Adrenal gland (tissue), 19 donors: ENCODE measurements at places on chromosomes 11 and 22. TPM values are rescaled to one million over a fixed set of nuclear protein-coding genes. Genes with fewer than 3 reads are reported as not detected.

DNA sequence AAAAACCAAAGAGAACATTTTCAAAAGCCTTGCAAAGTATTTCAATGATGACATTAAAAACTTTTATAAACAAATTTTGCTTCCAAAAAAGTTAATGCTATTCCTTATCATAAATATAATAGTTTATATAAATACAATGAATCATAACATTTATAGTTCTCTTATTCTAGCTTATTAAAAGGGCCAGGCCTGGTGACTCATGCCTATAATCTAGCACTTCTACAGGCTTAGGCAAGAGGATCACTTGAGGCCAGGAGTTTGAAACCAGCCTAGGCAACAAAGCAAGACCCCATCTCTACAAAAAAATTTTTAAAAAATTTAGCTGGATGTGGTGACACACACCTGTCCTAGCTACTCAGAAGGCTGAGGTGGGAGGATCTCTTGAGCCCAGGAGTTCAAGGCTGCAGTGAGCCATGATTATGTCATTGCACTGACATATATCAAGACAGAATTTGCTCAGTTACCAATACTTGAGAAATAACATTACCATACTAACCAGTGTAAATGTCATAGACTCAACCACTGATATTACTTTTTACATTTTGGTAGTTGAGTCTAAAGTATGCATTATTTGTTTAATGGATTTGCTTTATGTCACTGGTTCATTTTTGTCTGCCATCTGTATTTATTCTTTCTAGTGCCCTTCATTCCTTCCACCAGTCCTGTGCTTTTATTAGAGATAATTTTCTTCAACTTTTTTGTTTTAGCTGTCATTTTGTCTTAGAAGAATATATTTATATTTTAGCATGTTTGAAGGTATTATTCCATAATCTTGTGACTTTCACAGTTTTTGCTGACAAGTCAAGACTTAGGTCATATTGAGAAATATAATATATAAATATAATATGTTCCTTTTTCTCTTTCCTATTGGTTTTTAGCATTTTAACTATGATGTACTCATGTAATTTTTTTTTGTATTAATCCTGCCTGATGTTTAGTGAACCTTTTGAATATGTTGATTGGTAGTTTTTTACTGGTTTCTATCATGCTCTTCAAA lies 56.2 kb downstream of the CYP2R1 start:
- H3K27ac ChIP-seq = no peak overlapping the region
- no peak overlapping the region for H3K4me3 ChIP-seq
- H3K36me3 ChIP-seq = no peaks in the 10 kb centered on the region
- H3K4me1 ChIP-seq = no peaks in the 10 kb centered on the region
- no peak for DNase-seq

The MS4A6A gene
- 114 TPM for polyA plus RNA-seq

GRCh38 chr11:34632105-34632791 lies 11.4 kb downstream of the EHF start:
- H3K27me3 ChIP-seq = no peaks in the 10 kb centered on the region
- no peaks in the 10 kb centered on the region for H3K36me3 ChIP-seq
- DNase-seq = peak; percentile 70
- H3K27ac ChIP-seq = peak overlapping the region; percentile 74
- peaks cover 28% of the 10 kb centered on the region for H3K4me1 ChIP-seq

GRCh38 chr11:26553182-26553581 lies 18.9 kb downstream of the MUC15 start:
- no peak for DNase-seq
- H3K36me3 ChIP-seq = no peaks in the 10 kb centered on the region
- H3K27ac ChIP-seq = no peak overlapping the region
- H3K27me3 ChIP-seq = no peaks in the 10 kb centered on the region
- no peaks in the 10 kb centered on the region for H3K4me1 ChIP-seq
- H3K4me3 ChIP-seq = no peak overlapping the region

DNA sequence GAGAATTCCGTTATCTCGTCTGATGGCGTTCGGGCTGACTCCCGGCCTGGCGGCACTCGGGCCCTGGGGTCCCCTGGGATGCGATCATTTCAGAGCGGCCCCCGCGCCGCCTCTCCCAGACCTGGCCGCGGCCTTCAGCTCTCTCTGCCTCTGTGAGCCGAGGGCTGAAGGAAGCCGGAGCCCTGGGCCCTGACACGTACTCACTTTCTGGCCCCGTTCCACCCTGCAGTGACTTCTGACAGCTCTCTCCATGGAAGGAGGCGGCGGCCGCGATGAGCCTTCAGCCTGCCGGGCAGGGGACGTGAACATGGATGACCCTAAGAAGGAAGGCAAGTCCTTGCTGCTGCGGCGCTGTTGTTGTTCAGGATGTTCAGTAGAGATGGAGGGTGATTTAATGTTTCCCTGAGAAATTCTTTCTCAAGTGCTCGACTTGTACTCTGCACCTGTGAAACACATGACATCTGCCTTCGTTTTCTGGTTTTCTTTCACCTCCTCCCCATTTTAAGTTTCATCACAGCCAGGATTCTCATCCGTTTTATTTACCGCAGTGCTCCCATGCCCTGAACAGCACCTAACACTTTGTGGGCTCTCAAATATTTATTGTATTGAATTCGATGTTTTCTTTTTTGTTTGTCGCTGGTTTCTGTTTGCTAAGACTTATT lies 612 bp downstream of the GTSE1 start:
- H3K36me3 ChIP-seq = peaks cover 12% of the 10 kb centered on the region
- H3K4me3 ChIP-seq = no peak overlapping the region
- peak; percentile 73 for DNase-seq
- no peak overlapping the region for H3K27ac ChIP-seq
- no peaks in the 10 kb centered on the region for H3K27me3 ChIP-seq

GRCh38 chr11:83721263-83721662 lies 435.1 kb upstream of the CCDC90B start:
- peaks cover 7% of the 10 kb centered on the region for H3K4me1 ChIP-seq
- no peak overlapping the region for H3K27ac ChIP-seq
- H3K4me3 ChIP-seq = no peak overlapping the region

DNA sequence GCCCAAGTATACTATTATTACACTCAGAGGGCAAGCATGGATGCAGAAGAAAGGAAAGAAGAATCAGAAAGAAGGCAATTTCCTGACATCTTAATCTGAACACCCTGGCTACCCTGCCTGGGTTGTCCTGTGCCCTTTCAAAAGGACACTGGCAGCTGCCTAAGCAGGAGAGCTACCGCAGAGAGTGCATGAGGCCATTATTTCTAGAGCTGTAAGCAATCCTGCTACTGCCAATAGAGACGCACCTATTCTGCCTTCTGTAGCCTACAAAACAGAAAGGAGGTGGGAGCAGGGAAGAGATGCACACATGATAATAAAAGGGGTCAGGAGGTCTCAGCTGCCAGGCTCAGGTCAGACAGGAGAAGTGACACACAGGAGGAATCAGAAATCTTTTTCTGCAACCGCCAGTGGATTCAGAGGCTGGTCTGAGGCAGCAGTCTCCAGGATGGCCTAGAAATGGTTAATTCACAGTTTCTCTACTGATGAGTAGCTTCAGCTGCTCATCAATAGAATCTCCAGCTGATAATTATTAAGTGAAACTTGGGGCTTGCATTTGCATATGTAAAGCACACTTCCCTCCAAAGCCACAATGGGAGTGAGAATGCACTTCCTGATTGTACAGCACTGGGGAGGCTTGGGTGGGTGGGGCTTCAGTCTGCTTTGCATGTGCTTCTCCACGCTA lies 253.9 kb downstream of the LARGE1 start:
- H3K27me3 ChIP-seq = no peaks in the 10 kb centered on the region
- DNase-seq = no peak
- no peaks in the 10 kb centered on the region for H3K36me3 ChIP-seq
- no peak overlapping the region for H3K27ac ChIP-seq
- no peaks in the 10 kb centered on the region for H3K4me1 ChIP-seq

The PAMR1 gene
- polyA plus RNA-seq = 9.9 TPM

GRCh38 chr11:64654958-64655541 lies 64.0 kb downstream of the SLC22A12 start:
- H3K4me3 ChIP-seq = no peak overlapping the region
- H3K27me3 ChIP-seq = no peaks in the 10 kb centered on the region
- H3K27ac ChIP-seq = no peak overlapping the region
- H3K36me3 ChIP-seq = no peaks in the 10 kb centered on the region
- no peaks in the 10 kb centered on the region for H3K4me1 ChIP-seq
- no peak for DNase-seq

DNA sequence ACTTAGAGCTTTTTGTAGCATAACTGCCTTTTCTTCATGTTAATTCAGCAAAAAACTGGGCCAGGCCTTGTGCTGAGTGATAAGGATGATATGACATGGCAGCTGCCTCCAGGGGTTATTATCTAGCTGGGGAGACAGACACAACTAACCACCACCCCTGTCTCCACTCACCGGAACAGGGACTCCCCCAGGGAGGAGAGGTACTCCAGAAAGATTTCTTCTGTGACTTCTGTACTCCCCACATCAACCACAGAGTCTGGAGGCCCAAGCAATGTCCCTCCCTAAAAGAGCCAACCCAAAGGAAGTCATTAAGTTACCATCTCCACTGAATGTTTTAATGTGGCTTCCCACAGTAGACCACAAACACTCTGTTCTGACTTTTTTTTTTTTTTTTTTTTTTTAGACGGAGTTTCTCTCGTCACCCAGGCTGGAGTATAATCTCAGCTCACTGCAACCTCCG lies 14.3 kb upstream of the PMM1 start:
- no peak overlapping the region for H3K27ac ChIP-seq
- no peak for DNase-seq
- H3K4me1 ChIP-seq = no peaks in the 10 kb centered on the region
- H3K27me3 ChIP-seq = no peaks in the 10 kb centered on the region
- peaks cover 54% of the 10 kb centered on the region for H3K36me3 ChIP-seq

GRCh38 chr11:26088391-26088790 lies 243.5 kb upstream of the ANO3 start:
- H3K36me3 ChIP-seq = no peaks in the 10 kb centered on the region
- no peak overlapping the region for H3K27ac ChIP-seq
- DNase-seq = no peak
- no peaks in the 10 kb centered on the region for H3K27me3 ChIP-seq
- no peak overlapping the region for H3K4me3 ChIP-seq

DNA sequence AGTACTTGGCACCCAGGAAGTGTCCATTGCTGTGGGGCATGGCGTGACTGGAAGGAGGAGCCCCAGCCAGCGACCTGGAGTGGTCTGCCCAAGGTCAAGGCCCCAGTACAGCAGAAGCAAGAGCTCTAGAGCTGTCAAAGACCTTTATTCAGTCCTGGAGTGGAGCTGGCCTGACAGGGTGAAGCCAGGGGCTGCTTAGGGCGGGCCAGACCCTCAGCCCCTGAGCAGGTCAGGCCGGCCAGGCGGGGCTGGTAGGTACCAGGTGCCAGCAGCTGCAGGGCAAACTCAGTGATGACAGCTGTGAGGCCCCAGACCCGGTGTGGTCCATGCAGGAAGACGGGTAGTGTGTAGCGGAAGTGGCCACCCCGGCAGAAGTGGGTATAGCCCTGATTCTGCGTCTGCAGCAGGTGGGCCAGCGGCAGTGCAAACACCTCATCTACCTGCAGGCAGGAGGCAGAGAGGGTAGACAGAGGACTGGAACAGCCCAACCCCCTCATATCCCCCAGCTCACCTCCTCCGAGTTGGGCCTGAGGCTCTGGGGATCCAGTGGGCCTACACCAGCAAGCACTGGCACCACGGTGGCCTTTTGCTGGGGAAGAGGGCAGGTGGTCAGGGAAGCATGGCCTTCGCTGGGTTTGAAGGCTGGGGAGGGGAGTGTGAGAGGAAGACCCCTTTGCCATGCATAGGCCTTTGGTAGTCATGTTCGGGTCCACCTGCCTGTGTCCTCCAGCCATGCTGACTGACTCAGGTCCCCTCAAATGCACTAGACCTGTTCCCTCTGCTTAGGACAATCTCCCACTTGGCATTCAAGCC lies 1.7 kb downstream of the NUDT8 start:
- H3K36me3 ChIP-seq = no peaks in the 10 kb centered on the region
- H3K27ac ChIP-seq = no peak overlapping the region
- DNase-seq = no peak
- H3K4me3 ChIP-seq = no peak overlapping the region

DNA sequence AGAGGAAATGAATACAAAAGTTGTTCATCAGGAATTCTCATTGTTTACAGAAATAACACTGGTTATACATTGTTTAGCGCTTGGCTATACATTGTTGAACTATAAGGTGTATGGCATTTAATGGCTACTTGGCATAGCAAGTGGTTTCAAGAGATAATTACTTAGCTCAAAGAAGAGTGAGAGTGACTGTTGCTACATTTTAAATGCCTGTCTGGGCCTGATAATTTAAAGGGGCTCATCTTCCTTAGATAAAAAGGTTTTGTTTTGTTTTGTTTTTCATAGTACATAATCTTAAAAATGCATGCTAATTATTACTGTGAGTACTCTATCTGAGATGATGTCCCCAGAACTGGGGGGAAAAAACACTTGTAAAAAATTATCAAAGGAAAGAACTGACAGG lies 1.5 kb upstream of the SMPD1 start:
- H3K36me3 ChIP-seq = no peaks in the 10 kb centered on the region
- H3K27me3 ChIP-seq = no peaks in the 10 kb centered on the region
- H3K27ac ChIP-seq = peak overlapping the region; percentile 96
- DNase-seq = no peak

DNA sequence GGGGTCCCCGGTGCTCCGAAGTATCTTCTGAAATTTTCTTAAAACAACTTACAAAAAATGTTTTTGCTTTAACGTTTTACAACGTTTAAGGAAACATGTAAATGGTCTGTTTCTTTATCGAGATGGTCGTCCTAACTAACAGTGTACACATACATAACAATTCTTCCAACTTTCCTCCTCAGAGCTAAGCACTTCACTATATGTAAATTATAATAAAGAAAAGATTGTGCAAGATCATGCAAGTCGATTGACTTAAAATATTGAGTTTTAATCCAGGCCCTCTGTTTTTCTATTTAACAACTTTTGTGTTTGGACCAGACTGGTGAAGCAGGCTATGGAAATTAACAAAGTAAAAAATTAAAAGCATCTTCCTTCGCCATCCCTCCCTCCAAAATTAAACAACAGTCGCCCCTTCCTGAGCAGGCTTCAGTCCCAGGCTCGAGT lies 4.9 kb downstream of the ALX4 start:
- peaks cover 71% of the 10 kb centered on the region for H3K27me3 ChIP-seq
- H3K36me3 ChIP-seq = no peaks in the 10 kb centered on the region
- no peak for DNase-seq
- no peak overlapping the region for H3K27ac ChIP-seq

GRCh38 chr22:46119093-46119728 lies 31.1 kb upstream of the PPARA start:
- H3K27ac ChIP-seq = peak overlapping the region; percentile 50
- H3K4me3 ChIP-seq = no peak overlapping the region
- H3K4me1 ChIP-seq = peaks cover 21% of the 10 kb centered on the region
- no peaks in the 10 kb centered on the region for H3K27me3 ChIP-seq
